ENCODE measurements at places on chromosomes 4 and X.

- DNase-seq, result no peak
These were observed 292.7 kb upstream of the TENM3 start for GRCh38 chr4:181950372-181951127.

- no peak for DNase-seq
These were observed 390.1 kb downstream of the UNC5C start for GRCh38 chr4:95158626-95159025.

DNA sequence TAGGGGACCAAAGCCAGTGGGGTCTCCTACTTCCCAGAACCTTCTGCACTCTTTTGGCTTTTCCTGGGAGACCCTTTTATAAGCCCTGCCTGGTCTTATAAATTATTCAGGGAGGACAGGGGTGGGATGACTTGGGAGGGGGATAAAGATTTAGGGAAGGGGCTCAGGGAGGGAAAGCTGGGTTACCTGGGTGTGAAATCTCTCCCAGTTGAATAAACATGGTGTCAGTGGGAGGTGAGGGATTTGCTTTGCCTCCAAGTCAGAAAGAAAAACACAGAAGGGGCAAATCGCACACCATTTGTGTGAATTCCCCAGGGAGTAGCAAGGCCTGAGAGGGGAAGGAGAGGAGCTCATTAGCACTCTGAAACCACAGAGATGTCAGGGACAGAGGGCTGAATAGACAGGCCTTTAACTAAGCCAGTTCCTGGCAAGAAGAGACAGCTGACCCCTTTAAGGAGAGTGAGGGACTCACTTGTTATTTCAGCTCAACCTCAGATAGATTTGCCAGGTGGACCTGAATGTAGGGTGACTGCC is at the start of gene RIPPLY1:
Gene RIPPLY1 (minus strand): TSS at position 51 of the 534 bp plus-strand sequence. CDS start 54 bp downstream, outside the sequence.
- no peak for DNase-seq

- no peak for DNase-seq
These were observed 381.9 kb downstream of the IL1RAPL1 start for GRCh38 chrX:28969126-28969525.

GRCh38 chr4:69147334-69147733 is 51.1 kb downstream of the UGT2B7 start:
- DNase-seq, result no peak

Data from NCI-H226 (cell line).